ENCODE measurements at places on chromosomes 6 and 20. TPM values are rescaled to one million over a fixed set of nuclear protein-coding genes. Genes with fewer than 3 reads are reported as not detected.
A peak's percentile ranks its signal among the peaks of the same experiment; 100 is the strongest.

DNA sequence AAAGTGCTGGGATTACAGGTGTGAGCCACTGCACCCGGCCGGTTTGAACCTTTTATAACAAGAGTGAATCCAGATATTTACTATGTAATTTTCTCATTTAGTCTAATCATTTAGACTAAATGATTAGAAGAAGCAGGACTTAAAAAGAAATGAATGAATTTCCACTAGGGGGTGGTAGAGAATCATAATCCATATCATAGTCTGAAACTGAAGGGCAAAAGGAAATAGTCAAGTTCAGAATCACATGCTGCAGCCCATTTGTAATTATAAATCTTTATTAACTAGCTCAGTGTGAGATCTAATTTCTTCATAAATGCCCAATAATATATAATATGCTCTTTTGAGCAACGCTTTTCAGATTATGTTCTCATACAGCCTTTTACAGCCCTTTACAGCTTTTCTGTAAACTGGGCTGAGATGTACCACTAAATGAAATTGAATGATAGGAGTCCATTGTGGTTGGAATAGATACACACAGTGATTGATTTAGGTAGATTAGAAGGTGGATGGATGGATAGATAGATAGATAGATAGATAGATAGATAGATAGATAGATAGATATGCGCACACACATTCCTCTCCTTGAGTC, 31.8 kb downstream of the PSMB9 start:
- peak; percentile 50 for DNase-seq
- H3K4me1 ChIP-seq: peaks cover 8% of the 10 kb centered on the region
- peaks cover 14% of the 10 kb centered on the region for H3K27me3 ChIP-seq
- H3K4me3 ChIP-seq: no peak overlapping the region
- no peak overlapping the region for H3K27ac ChIP-seq

DNA sequence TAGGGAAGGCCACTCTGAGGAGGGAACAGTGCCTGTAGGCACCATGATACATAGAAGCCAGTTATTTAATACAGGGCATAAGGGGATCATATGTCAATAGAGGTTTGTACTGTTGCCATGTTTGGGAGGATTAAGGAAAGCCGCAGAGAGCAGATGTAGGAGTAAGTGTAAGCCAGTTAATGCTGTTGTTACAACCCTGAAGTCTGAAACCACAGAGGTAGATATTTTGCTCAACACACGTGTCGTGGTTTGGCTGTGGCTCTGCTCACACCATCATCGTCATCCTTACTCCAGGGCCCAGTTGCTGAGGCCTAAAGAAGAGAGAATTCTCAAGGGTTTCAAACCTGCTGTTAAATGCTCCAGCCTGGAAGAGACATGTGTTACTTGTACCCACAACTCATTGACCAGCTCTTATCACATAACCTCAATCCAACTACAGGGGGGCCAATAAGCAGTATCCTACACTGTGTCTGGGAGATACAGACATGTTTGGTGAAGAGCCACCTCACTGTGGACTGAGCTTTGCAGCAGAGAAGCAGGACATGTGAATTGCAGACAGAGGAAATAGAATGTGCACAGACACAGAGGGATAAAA, 31.0 kb upstream of the PSMF1 start:
- no peaks in the 10 kb centered on the region for H3K4me1 ChIP-seq
- H3K27me3 ChIP-seq: no peaks in the 10 kb centered on the region
- no peak overlapping the region for H3K4me3 ChIP-seq
- no peak for DNase-seq
- H3K36me3 ChIP-seq: no peaks in the 10 kb centered on the region

DNA sequence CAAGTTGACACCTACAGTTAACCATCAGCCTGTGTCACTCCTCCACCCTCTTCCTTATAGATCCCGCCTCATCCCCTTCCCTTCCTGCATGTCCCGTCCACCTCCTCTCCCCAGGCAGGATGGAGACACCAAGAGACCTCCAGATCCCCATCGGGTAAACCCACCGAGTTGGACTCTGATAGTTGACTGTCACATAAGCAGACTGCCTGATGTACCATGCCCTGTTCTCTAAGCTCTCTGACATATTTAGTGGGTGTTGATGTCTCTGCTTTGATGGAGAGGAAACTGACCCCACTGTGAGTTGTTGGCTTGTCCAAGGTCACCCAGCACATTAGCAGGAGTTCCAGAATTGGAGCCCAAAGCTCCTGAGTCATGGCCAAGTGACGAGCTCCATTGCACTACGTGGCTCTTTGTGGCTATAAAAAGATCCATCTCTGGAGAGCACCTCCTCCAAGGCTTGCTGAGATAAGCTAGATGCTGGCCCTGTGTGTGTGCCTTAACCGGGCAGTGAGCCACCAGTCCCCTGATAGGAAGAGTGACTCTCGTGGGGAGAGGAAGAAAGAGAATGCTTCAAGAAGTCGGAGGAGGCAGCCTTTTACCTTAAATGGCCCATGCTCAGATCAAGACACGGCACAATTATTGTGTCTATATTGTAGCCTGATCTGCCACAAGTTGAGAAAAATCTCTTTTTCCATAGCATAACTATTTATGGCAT, 236.0 kb upstream of the ECI2 start:
- no peak overlapping the region for H3K27ac ChIP-seq
- DNase-seq: no peak
- H3K4me3 ChIP-seq: no peak overlapping the region
- H3K27me3 ChIP-seq: no peaks in the 10 kb centered on the region
- H3K4me1 ChIP-seq: no peaks in the 10 kb centered on the region

DNA sequence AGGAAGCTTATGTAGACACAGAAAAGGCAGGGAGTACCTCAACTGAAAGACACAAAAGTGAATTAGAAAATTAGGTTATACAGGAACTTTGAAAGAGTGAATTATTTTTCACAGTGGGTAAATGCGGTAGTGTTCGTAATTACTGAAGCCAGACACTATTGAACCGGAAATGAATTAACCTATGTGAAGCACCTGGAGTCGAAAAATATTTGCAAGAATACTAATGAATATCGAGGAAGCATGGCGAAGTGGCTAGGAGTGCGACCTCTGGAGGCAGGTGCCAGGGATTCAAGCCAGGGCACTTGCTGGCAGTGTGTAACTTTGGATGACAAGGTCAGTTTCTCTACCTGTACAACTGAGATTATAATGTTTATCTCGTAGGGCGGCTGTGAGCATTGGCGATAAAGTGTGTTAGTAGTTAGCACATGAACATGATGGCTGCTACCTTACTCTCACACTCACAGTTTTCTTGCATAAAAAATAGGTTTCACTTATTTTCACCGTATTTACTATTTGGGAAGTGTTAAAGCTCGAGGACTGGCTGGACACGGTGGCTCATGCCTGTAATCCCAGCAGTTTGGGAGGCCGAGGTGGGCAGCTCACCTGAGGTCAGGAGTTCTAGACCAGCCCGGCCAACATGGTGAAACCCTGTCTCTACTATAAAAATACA, 567 bp upstream of the SLC18B1 start:
- peak; percentile 61 for DNase-seq
- H3K4me3 ChIP-seq: peak overlapping the region; percentile 68
- no peaks in the 10 kb centered on the region for H3K4me1 ChIP-seq
- H3K27me3 ChIP-seq: peaks cover 21% of the 10 kb centered on the region
- H3K36me3 ChIP-seq: no peaks in the 10 kb centered on the region

GRCh38 chr6:169172456-169172855, 81.2 kb downstream of the THBS2 start:
- no peaks in the 10 kb centered on the region for H3K27me3 ChIP-seq
- peaks cover 8% of the 10 kb centered on the region for H3K4me1 ChIP-seq
- no peaks in the 10 kb centered on the region for H3K36me3 ChIP-seq
- H3K4me3 ChIP-seq: no peak overlapping the region
- no peak overlapping the region for H3K27ac ChIP-seq

Gene PREX1
- polyA plus RNA-seq: 5.3 TPM

All from SK-N-SH (cell line).